ENCODE measurements at places on chromosomes 16 and 17.

- no peak overlapping the region for H3K27ac ChIP-seq
- DNase-seq: no peak
- H3K36me3 ChIP-seq: no peaks in the 10 kb centered on the region
- no peaks in the 10 kb centered on the region for H3K27me3 ChIP-seq
Measured at GRCh38 chr17:77027271-77027889, 113.4 kb upstream of the SEC14L1 start.

DNA sequence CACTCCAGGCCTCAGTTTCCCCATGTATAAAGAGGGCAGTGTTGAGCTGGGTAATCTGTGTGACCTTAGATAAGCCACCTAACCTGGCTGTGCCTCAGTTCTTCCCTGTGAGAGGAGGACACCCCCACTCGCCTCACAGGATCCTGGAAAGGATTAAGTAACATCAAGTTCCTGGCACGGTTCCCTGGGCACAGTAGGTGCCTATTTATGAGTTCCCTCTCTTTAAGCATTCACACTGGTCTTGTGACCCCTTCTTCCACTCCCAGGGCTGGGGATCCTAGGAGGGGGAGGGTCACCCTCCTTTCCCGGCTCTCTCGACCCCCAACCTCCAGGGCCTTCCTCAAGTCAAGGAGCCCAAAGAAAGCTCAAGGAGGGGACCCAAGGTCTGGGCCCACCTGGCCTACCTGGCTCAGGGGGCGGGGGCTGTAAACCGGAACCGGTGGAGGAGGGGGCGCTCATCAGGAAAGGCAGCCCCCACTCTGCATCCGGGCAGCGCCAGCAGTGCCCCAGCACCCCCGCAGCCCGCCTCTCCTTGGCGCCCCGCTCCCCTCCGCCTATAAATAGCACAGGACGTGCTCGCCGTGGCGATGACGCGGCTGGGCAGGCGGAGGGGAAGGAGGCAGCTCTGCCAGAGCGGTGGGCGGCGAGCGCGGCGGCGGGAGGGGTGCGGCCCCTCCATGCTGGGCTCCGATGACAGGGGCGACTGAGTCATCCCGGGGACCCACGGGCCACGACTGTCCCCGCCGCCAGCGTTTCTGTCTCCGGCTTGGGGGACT is 9.4 kb downstream of the RPL19 start:
- peaks cover 6% of the 10 kb centered on the region for H3K4me1 ChIP-seq
- H3K27me3 ChIP-seq: peaks cover 68% of the 10 kb centered on the region
- H3K36me3 ChIP-seq: peaks cover 7% of the 10 kb centered on the region
- no peak for DNase-seq
- H3K27ac ChIP-seq: no peak overlapping the region

- H3K36me3 ChIP-seq: no peaks in the 10 kb centered on the region
- H3K27me3 ChIP-seq: peaks cover 94% of the 10 kb centered on the region
- H3K4me3 ChIP-seq: peak overlapping the region; percentile 72
- H3K27ac ChIP-seq: no peak overlapping the region
- DNase-seq: no peak
- peaks cover 6% of the 10 kb centered on the region for H3K4me1 ChIP-seq
Measured at GRCh38 chr17:52156576-52157570, 1.6 kb downstream of the CA10 start.

DNA sequence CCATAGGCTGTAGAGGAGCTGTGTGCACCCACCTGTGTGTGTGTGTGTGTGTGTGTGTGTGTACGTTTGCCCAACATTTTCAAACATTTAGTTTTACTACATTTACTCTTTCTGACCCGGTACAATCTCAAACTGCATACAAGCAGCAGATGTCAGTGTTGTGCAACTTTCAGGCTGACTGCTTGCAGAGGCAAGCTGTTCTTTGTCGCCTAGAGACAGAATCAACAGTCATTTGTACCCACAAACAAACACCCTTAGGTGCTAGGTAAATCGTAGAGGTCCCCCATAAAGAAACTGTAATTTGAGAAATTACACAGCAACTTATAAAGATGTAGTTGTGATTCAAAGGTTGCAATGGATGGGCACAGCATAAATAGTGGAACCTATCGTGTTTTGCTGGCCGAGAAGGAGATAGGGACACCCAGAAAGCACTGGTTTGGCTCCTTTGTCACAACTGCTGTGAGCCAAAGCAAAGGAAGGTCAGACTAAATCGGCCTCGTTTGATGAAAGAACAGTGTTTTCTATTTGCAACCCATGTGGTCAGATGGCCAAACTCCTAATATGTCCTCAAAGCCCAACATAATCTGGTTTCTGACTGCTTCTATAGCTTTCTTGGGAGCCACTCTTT is 478.4 kb downstream of the TOX3 start:
- peaks cover 2% of the 10 kb centered on the region for H3K36me3 ChIP-seq
- H3K4me1 ChIP-seq: peaks cover 27% of the 10 kb centered on the region
- no peaks in the 10 kb centered on the region for H3K27me3 ChIP-seq
- no peak overlapping the region for H3K27ac ChIP-seq

- peaks cover 11% of the 10 kb centered on the region for H3K27me3 ChIP-seq
- peak overlapping the region; percentile 73 for H3K4me3 ChIP-seq
- DNase-seq: no peak
- H3K27ac ChIP-seq: no peak overlapping the region
Measured at GRCh38 chr17:47942096-47942510, 732 bp downstream of the PNPO start.

DNA sequence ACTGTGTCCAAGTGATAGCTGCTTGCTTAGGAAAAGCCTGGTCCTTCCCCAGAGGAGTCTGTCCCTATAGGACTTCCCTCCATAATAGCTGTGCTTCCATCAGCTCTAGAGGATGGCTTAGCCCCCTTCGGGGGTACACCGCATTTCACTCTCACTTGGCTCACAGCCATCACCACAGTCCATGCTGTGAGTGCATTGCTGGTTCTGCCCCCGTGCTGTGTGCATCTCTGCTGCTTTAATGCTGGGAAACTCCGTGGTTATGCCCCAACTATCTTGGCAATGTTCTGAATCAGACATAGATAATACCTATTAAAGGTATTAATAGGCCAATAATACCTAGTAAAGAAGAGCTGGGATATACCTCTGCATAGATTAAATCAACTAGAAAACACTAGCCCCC is 58.3 kb downstream of the SIAH1 start:
- H3K4me1 ChIP-seq: peaks cover 3% of the 10 kb centered on the region
- no peak for DNase-seq
- no peak overlapping the region for H3K27ac ChIP-seq
- no peaks in the 10 kb centered on the region for H3K27me3 ChIP-seq
- H3K4me3 ChIP-seq: no peak overlapping the region

DNA sequence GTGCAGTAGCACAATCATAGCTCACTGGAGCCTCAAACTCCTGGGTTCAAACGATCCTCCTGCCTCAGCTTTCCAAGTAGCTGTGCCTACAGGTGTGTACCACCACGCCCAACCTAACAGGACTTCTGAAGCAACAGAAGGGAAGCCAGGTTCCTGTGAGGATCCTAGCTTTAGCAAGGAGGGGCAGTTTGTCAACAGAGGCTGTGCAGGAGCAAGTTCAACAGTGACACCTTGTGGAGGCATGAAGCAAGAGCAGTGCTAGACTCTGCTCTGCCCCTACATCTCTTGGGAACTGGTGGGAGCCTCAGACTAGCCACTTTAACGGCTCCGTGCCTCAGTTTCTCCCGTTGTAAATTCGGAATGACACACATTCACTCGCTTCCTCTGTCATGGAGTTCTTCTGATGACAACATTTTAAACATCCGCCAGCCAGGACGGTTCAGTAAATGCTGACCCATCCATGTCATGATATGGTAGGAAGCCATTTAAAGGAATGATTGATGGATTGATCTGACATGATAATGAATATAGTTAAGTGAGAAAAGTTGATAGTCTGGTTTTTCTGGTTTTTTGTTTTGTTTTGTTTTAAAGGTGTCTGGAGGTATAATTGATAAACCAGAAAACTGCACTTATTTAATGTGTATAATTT is 218.7 kb downstream of the MRTFB start:
- H3K27ac ChIP-seq: no peak overlapping the region
- peaks cover 4% of the 10 kb centered on the region for H3K36me3 ChIP-seq
- no peak for DNase-seq
- peaks cover 24% of the 10 kb centered on the region for H3K27me3 ChIP-seq
- H3K4me1 ChIP-seq: peaks cover 16% of the 10 kb centered on the region

DNA sequence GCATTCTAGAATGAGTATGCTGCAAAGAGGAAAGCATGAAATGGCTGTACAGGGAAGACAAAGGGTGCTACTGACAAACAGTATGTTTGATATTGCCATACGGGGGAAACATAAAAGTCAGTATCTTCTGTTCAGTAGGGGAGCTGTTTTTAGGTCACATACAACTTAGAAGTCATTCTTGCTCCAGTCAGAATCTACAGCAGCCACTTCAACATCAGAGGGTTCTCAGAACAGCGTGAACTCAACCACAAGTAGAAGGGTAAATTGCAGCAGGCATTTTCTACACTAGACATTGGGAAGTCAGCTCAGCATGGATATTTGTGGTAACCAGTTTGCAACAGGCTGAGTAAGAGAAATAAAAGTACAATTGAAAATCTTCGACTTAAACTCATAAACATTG is 1241.8 kb upstream of the GOT2 start:
- no peak overlapping the region for H3K4me3 ChIP-seq
- DNase-seq: no peak
- peaks cover 5% of the 10 kb centered on the region for H3K4me1 ChIP-seq
- H3K27me3 ChIP-seq: no peaks in the 10 kb centered on the region
- peaks cover 2% of the 10 kb centered on the region for H3K36me3 ChIP-seq

DNA sequence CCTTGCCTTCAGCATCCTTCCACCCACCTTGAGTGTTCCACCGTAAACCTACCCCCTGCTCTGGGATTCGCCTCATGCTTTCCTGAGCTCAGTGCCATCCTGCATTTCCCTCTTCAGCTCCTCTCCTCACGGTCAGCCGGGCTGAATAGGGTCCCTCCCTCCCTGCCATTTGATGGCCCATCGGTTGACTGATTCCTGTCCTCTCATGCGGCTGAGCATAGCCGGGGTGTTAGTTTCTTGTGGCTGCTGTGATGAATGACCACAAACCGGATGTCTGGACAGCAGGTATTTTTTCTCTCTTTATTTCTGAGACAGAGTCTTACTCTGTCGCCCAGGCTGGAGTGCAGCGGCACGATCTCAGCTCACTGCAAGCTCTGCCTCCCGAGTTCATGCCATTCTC is 44.1 kb upstream of the MGAT5B start:
- no peak for DNase-seq
- no peak overlapping the region for H3K4me3 ChIP-seq
- no peak overlapping the region for H3K27ac ChIP-seq
- peaks cover 2% of the 10 kb centered on the region for H3K27me3 ChIP-seq

DNA sequence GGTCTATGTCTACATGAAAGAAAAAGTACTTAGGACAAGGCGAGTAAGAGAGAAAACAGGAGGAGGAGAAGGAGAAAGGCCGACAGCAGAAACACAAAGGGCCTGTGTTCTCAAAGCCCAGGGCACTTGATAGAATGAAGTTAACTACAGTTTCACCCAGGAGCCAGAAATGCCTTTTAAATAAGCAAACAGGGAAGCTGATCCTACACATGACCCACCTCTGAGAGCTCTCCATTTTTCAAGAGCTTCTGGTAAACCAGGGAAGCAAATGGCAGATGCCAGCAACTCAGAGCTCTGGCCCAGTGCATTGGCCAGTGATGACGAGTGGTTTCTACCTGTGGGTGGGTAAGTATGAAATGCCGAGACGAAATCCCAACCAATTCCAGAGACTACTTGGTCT is 163.4 kb downstream of the ZFHX3 start:
- peak overlapping the region; percentile 31 for H3K4me3 ChIP-seq
- no peak overlapping the region for H3K27ac ChIP-seq
- DNase-seq: no peak

DNA sequence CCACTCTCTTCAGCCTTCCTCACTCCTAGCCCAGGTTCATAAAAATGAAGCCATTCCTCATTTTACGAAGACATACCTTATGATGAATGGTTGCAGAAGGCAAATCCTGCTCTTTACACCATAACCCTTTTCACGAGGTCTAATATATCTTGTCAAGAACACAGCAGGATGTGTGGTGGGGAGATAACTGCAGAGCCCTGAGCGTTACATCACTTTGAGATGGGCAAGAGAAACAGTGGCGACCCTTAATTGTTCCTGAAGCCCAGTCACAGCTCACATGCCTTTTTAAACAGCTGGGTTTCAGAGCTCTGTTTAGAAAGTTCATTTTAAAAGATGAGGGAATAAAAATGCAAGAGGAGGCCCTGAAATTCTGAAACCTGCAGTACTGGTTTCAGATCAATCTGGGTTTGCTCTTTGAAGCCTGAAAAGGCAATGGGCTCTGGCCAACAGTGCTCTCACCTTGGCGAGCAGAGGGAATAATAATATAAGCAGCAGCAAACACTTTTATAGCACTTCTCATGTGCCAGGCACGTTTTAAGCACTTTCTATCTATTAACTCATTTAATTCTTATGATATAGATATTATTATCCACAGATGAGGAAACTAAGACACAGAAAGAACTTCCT is 2.9 kb downstream of the FAM117A start:
- H3K36me3 ChIP-seq: no peaks in the 10 kb centered on the region
- peaks cover 16% of the 10 kb centered on the region for H3K27me3 ChIP-seq
- DNase-seq: no peak
- H3K4me3 ChIP-seq: peak overlapping the region; percentile 52
- H3K4me1 ChIP-seq: peaks cover 25% of the 10 kb centered on the region

DNA sequence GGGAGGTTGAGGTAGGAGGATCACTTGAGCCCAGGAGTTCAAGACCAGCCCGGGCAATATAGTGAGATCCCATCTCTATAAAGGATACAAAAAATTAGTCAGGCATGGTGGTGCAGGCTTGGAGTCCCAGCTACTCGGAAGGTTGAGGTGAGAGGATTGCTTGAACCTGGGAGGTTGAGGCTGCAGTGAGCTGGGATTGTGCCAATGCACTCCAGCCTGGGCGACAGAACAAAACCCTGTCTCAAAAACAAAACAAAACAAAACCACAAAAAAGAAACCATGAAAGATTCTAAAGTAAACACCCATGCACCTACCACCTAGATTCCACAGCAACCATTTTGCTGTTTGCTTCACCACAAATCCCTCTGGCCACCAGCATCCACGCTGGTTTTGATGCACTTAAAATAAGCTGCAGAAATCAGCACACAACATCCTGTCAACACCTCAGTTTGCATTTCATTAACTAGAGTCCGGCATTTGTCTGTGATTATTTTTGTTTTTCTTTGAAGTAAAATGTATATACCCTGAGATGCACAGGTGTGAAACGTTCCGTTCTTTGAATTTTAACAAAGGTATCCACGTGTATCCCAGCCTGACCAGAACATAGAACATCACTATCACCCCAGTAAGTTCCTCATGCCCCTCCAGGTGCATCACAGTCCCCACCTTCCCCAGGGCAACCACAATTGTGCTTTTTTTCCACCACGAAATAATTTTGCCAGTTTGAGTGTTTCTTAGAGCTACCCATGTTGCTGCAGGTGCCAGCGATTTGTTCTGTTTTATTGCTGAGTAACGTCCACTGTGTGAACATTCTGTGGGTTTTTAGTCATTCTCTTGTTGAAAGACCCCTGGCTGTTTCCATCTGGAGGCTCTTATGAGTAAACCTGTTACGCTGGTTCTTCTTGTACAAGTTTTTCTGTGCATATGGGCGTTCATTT is 191.5 kb downstream of the SEC14L1 start:
- H3K27ac ChIP-seq: no peak overlapping the region
- DNase-seq: no peak
- H3K36me3 ChIP-seq: peaks cover 4% of the 10 kb centered on the region
- H3K4me1 ChIP-seq: peaks cover 18% of the 10 kb centered on the region
- no peak overlapping the region for H3K4me3 ChIP-seq

Measured in neural crest cell (in vitro differentiated cells).